PC-9 (cell line): ENCODE measurements at places on chromosomes 7 and 10.

GRCh38 chr10:102752266-102752930, 8.7 kb downstream of the WBP1L start:
- no peak for DNase-seq

- no peak for DNase-seq
These were observed 184.7 kb upstream of the FZD1 start for GRCh38 chr7:91079487-91079886.

- DNase-seq: peak; percentile 81
These were observed 23.7 kb downstream of the AKR1E2 start for GRCh38 chr10:4849555-4850242.

- DNase-seq: no peak
These were observed 20.5 kb upstream of the CRYGN start for GRCh38 chr7:151460474-151460855.

GRCh38 chr7:77326131-77326530, 90.0 kb downstream of the GSAP start:
- peak; percentile 56 for DNase-seq

- DNase-seq: no peak
These were observed 305.1 kb downstream of the FGFR2 start for GRCh38 chr10:121293110-121293509.

- DNase-seq: no peak
These were observed 48.3 kb downstream of the ADCYAP1R1 start for GRCh38 chr7:31100445-31100844.
